ENCODE measurements at places on chromosomes 6 and 20.

- DNase-seq, result no peak
These were observed 26.0 kb downstream of the TOMM6 start for GRCh38 chr6:41813469-41813868.

GRCh38 chr20:46070215-46070900 is 19.4 kb downstream of the NCOA5 start:
- DNase-seq, result no peak

DNA sequence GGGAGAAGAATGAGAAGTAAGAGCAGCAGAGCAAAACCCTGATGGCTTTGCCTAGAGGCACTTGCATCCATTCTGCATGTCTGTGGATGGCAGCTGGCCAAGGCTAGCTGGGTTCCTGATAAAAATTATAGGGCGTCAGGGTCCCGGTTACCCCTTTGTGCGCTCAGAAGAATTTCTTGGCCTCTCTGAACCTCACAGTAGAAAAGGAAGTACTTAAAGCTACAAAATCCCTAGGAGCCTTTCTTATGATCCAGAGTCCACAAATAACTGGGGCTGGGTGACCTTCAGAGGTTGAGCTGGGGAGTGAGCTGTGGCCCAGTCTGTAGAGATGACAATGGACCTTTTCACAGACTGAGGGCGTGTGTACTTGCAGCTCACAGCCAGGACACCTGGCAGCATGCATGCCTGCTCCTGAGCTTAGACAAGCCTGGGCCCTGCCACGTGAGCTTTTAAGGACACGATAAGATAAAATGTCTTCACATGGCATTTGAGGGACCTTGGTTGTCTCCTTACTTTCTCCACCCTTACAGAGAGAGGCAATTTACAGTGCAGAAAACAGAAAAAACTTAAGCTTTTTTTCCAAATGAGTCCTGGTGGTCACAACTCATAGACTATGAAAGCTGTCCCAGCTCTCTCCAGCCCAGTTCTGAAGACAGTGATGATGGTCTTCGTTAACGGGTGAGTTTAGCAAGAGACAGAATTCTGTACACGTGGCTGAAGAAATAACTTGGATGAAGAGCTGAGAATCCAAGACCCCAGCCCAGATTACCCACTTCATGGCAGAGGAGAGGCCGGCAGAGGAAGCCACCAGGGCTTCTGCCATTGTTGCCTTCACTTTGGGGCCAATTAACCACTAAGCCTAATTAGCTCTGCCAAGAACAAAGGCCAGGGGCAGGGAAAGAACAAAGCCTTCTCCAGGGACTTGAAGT is 50.3 kb downstream of the FOXA2 start:
- no peak for DNase-seq

DNA sequence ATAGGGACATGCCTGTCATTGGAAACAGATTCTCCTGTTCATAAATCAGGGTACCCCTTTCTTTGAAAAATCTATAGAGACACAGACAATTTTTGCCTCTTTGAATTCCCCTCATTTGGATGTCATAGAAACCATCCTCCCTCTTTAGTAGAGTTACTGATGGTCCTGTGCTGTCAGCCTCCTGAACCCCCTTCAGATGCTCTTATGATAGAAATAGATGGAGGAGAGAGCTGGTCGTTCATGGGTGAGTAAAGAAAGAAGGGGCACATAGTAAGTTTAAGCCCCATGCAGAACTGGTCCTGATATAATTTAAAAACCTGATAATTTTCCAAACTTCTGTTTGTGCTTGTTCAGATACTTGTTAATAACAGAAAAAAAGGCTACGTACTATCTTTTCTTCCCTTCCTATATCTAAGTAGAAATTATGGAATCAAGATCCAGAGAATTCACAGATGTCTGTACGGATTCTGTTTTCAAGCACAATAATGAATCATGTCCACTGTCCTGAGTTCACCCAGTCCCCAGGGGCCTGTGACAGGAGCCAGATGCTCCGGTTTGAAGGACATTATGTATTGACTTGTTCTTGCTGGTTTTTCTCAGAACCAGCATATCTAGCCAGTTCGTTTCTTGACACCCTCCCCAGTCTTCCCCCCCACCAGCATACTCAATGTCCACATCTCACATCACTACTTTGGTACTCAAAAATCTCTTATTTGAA is 78.1 kb downstream of the NCOA7 start:
- no peak for DNase-seq

GRCh38 chr20:1901704-1902103 is 6.5 kb downstream of the SIRPA start:
- DNase-seq, result no peak

DNA sequence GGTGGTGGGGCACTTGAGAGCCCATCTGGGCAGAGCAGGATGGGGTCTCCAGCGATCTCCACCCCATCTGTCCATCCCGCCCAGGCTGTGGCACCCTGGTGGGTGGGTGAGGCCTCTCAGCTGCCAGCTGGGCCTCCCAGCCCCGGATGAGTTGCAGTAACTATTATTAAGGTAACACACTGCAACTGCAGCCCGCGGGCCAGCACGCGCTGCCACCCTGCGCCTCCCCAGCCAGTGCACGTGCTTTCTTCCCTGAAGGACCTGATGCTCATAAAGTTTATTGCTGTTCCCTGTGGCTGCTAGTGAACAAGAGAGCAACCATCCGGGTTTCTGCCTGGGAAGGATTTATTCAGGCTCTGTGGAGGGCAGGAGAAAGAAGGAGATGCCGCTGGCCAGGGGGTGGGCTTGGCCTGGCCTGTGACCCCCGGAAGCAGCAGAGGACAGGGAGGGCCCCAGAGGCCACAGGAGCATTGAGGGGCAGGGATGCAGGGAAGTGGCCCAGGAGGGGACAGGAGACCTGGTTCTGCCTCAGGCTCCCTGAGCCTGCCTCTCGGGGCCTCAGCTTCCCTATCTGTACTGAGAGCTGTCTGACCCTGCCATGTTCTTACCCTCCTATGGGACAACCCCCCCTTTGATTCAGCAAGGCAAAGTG is 1.7 kb downstream of the IP6K3 start:
- no peak for DNase-seq
